ENCODE measurements at places on chromosomes 4 and X. TPM values are rescaled to one million over a fixed set of nuclear protein-coding genes. Genes with fewer than 3 reads are reported as not detected.

The AMER1 gene
- 2.2 TPM for polyA plus RNA-seq

The ESX1 gene
- not detected for polyA plus RNA-seq

The CHIC1 gene
- polyA plus RNA-seq: 0.75 TPM

The NAA11 gene
- not detected for polyA plus RNA-seq

The IL15 gene
- 6.5 TPM for polyA plus RNA-seq

The UGT2B7 gene
- 0.05 TPM for polyA plus RNA-seq

The TMPRSS11A gene
- 57.7 TPM for polyA plus RNA-seq

The TMA16 gene
- 7.4 TPM for polyA plus RNA-seq

The TLR10 gene
- polyA plus RNA-seq: 0.12 TPM

The NOX1 gene
- 0.02 TPM for polyA plus RNA-seq

The BEX2 gene
- 5.0 TPM for polyA plus RNA-seq

The MTCP1 gene
- polyA plus RNA-seq: 64.1 TPM

The TMEM33 gene
- 10.9 TPM for polyA plus RNA-seq

The TNMD gene
- polyA plus RNA-seq: not detected

The ARHGAP36 gene
- not detected for polyA plus RNA-seq

The MAGEB10 gene
- not detected for polyA plus RNA-seq

The PAPSS1 gene
- polyA plus RNA-seq: 25.5 TPM

The HDAC8 gene
- polyA plus RNA-seq: 13.9 TPM

The CTAG1B gene
- polyA plus RNA-seq: not detected

The PRRG3 gene
- polyA plus RNA-seq: 0.09 TPM

The ADAD1 gene
- not detected for polyA plus RNA-seq

The PRR32 gene
- not detected for polyA plus RNA-seq

The ASB5 gene
- polyA plus RNA-seq: 0.94 TPM

The ZBTB33 gene
- polyA plus RNA-seq: 3.1 TPM

The CEP135 gene
- 1.9 TPM for polyA plus RNA-seq

The TNIP3 gene
- not detected for polyA plus RNA-seq

The AKAP14 gene
- not detected for polyA plus RNA-seq

The UGT2A2 gene
- polyA plus RNA-seq: not detected
